COLO829 (cell line): ENCODE measurements at places on chromosomes 6 and 20.

GRCh38 chr20:35187584-35188190 lies 15.8 kb downstream of the PROCR start:
- no peak for DNase-seq

DNA sequence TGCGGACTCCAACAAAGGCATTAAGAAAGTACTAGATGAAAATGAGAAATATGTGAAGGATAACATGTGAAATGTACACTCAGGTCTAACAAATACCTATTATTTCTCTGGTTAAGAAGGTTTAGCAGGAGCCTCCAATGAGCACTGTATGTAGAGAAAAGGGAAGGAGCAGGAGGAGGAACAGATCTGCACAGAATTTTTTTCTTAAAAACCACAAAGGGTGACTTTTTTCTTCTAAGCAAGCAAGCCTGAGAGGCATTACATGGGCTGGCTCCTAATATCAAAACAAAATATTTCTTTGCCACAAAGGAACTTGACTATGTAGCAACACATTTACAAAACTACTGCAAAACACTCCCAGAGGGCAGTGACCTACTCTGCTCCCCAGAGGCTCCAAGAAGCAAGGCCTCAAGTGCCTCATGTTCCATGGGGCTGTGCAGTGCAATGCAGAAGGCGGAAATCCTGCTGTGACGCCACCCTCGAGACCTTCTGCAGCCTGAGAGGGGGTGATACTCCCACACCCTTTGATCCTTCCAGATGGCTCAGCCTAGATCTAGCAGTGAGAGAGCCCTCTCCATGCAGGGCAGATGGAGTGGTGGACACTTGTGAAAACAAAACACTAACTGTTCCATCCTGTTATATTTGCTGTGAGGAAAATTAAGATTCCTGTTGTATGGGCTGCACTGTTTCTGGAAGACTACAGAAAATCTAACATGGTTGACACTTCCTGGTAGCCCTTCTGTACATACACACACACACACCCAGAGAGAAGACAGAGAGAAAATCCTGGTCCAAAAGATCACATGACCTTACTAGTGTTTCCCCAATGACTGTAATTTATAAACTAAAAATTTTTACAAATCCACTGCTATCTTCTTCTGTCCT lies 36.0 kb upstream of the SMIM29 start:
- peak; percentile 66 for DNase-seq

- DNase-seq = no peak
Measured at GRCh38 chr6:90086517-90086916, 192.2 kb downstream of the GJA10 start.

- DNase-seq = peak; percentile 96
Measured at GRCh38 chr6:52423971-52424381, 3.8 kb downstream of the EFHC1 start.

- no peak for DNase-seq
Measured at GRCh38 chr20:16485401-16485800, 87.8 kb downstream of the KIF16B start.

GRCh38 chr6:49692534-49692933 lies 20.8 kb downstream of the CRISP2 start:
- DNase-seq = no peak

GRCh38 chr6:20640181-20640580 lies 105.9 kb downstream of the CDKAL1 start:
- peak; percentile 96 for DNase-seq

DNA sequence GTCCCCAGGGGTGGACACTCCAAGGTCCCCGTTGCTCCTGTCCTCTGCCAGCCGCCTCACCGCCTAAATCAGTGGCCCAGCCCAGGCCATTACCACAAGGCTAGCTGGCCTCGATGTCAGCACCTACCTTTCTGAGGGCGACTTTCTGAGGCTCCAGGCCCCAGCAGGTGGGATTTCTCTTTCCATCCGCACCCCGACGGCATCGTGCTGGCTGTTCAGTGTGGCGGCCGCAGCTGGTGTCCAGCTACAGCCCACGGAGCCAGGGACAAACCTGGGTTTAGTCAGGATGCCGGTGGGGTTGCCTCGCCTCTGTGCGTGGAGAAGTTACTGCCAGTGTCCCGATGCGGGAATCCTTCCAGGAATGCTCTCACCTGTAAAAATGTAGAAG lies 60.8 kb downstream of the ERMARD start:
- DNase-seq = no peak

DNA sequence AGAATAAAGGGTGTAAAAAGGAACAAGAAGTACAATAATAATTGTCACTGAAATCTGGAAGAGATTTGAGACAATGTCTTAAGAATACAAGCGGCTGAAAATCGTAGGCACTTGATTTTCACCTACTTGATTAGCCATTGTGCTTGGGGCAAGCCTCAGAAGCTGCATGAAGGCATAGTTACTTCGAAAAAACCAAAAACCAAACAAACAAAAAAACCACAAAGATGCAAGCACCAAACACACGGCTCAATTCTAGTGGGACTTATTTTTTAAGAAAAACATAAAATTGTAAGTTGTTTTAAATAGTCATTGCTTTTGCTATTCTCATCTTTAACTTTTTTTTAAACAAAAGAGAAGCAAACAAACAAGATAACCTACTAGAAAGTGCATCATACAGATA lies 235.6 kb downstream of the OGFRL1 start:
- DNase-seq = no peak

DNA sequence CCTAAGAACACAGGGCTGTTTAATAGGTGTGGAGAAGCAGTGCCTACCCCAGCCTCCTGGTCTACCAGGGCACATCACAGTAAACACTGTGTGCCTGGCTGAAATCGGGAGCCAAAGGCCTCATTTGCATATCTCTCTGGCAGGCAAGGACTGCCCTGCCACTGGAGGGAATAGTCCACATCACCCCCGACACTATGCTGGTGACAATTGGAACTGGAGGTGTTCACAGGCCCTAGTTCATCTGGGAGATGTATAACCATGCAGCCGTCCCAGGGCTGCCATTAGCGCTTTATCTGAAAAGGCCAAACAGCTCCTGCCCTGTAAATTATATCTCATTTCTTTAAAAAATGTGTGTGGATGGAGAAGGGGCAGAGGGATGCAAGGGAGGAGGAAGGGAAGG lies 150.3 kb downstream of the LINC00237 start:
- no peak for DNase-seq

DNA sequence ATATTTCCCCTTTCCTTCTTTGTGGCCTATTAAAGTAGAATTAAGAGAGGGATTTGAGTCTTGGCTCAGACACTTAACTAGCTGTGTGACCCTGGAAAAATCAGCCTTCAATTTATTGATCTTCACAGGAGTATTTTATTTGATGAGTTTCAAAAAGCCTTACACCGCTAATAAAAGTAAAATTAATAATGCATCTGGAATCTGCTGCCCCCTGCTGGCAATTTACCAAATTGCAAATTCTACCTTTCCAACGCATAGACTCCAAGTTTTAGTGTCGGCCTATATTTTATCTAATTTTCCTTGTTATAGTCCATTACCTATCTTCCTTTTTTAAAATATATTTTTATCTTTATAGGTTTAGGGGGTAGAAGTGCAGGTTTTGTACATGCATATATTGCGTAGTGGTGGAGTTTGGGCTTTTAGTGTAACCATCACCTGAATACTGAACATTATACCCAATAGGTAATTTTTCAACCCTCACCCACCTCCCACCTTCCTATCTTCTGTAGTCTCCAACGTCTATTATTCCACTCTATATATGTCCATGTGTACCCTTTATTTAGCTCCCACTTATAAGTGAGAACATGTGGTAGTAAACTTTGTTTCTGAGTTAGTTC lies 46.3 kb downstream of the GOPC start:
- no peak for DNase-seq

DNA sequence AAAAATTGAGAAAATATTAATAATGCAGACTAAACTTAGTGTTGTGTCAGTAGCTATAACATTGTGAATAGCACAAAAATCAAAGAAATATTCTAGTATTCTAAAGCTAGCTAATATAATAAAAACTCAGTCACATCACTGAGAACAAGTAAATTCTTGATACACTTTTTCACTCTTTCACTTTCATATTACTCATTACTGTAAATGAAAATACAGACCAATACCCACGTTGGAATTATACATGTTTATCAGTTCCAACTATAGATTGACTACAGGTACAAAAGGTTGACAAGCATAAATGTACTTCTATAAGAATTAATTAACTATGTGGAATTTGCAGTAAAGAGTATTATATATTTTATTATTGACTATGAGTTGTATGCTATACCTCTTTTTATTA lies 1043.4 kb upstream of the FLRT3 start:
- DNase-seq = no peak

- DNase-seq = no peak
Measured at GRCh38 chr20:51380401-51381385, 161.8 kb downstream of the NFATC2 start.

DNA sequence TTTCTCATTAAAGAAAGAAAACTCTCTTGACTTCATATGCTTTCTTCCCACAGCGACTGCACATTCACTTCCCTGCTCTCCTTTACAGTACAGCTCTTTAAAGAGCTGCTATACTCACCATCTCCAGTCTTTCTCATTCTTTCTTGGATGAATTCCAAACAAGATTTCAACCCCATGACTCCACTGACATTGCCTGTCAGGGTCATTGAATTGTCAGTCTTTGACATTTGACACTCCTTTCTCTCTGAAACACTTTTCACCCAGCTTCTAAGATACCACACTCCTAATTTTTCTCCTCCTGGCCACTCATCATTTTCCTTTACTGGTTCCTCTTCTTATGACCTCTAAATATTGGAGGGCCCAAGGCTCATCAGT lies 811 bp upstream of the ARMH2 start:
- DNase-seq = no peak

- no peak for DNase-seq
Measured at GRCh38 chr6:21390532-21391213, 202.9 kb upstream of the SOX4 start.

DNA sequence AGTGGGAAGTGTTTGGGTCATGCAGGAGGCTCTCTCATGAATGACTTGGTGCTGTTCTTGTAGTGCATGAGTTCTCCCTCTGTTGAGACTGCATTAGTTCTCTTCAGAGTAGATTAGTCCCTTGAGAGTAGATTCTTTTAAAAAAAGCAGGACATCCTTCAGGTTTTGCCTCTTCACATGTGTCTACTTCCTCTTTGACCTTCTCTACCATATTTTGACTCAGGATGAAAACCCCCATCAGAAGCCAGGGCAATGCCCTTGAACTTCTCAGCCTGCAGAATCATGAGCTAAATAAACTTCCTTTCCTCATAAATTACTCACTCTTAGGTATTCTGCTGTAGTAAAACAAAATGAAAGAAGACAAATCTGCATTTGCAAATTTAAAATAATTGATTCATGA lies 170.3 kb downstream of the CD109 start:
- no peak for DNase-seq

DNA sequence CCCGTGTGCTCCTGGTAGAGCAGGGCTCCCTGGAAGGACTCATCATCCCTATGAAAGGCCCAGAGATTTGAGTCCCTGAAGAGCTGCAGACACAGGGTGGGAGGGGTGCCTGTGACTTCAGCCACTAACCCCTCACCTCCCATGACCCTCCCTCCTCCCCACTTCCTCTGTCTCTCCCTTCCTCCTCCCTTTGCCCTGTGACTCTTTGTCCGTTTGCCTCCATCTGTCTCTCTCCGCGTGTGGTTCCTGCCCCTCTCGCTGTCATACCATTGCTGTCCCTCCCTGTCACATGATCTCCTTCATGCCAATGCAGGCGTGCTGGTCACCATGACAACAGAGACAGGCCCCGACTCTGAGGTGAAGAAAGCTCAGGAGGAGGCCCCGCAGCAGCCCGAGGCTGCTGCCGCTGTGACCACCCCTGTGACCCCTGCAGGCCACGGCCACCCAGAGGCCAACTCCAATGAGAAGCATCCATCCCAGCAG lies 19.0 kb downstream of the EPB41L1 start:
- no peak for DNase-seq

DNA sequence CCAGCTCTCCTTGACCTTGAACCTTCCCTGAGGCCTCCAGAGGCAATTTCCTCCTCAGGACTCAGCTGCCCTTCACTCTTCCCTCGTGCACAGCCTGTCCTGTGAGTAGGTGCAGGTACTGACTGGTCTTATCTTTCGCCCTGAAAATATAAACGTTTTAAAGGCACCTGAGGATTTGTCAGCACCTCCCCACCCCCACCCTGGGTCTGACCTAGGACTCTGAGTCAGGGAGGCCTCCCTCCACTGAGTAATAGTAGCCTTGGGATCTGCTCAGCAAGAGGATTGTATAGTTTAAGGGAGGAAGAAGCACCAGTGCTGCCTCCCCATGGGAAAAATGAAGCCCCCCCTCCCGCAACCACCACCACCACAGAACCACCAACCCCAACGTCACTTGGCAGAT lies 54.6 kb downstream of the PPARD start:
- DNase-seq = no peak

- no peak for DNase-seq
Measured at GRCh38 chr6:18280084-18280483, 15.8 kb upstream of the DEK start.

DNA sequence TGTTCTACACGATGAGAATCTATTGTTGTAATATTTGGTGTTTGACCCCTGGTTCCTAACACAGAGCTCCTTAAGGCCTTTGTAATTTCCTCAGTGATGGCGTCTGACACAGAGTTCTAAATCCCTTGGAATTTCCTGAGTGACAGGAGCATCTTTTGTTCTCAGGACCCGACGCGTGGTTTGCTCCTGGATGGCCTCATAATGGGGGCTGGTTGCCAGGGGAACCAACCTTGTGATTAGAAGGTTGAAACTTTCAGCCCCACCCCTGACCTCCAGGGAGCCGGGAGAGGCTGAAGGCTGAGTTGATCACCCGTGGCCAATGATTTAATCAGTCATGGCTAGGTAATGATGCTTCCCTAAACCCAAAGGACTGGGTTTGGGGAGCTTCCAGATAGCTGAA lies 20.5 kb upstream of the ZNF133 start:
- no peak for DNase-seq
